CD8-positive, alpha-beta memory T cell (primary cell): ENCODE measurements at places on chromosomes 2 and 18. TPM values are rescaled to one million over a fixed set of nuclear protein-coding genes. Genes with fewer than 3 reads are reported as not detected.

PJVK gene
- 1.5 TPM for total RNA-seq

ZNF397 gene
- total RNA-seq = 20.9 TPM

PIEZO2 gene
- total RNA-seq = not detected

C2orf92 gene
- total RNA-seq = 4.6 TPM

KHK gene
- 14.5 TPM for total RNA-seq

ACTG2 gene
- total RNA-seq = not detected

PLEK gene
- 23.0 TPM for total RNA-seq

SMYD1 gene
- total RNA-seq = not detected

MALL gene
- 0.50 TPM for total RNA-seq

MDH1B gene
- 1.2 TPM for total RNA-seq

SLC19A3 gene
- not detected for total RNA-seq

ANKRD29 gene
- not detected for total RNA-seq

ANKRD39 gene
- 30.9 TPM for total RNA-seq

TLX2 gene
- 0.37 TPM for total RNA-seq

CAVIN2 gene
- not detected for total RNA-seq

GRCh38 chr2:167925758-167926157, 321.6 kb downstream of the STK39 start:
- H3K4me3 ChIP-seq = no peak overlapping the region
- no peaks in the 10 kb centered on the region for H3K27me3 ChIP-seq

- no peak overlapping the region for H3K27ac ChIP-seq
- H3K4me1 ChIP-seq = no peaks in the 10 kb centered on the region
- H3K27me3 ChIP-seq = no peaks in the 10 kb centered on the region
- H3K4me3 ChIP-seq = no peak overlapping the region
- H3K36me3 ChIP-seq = no peaks in the 10 kb centered on the region
These were observed 20.9 kb downstream of the ANXA4 start for GRCh38 chr2:69762513-69763494.

DNA sequence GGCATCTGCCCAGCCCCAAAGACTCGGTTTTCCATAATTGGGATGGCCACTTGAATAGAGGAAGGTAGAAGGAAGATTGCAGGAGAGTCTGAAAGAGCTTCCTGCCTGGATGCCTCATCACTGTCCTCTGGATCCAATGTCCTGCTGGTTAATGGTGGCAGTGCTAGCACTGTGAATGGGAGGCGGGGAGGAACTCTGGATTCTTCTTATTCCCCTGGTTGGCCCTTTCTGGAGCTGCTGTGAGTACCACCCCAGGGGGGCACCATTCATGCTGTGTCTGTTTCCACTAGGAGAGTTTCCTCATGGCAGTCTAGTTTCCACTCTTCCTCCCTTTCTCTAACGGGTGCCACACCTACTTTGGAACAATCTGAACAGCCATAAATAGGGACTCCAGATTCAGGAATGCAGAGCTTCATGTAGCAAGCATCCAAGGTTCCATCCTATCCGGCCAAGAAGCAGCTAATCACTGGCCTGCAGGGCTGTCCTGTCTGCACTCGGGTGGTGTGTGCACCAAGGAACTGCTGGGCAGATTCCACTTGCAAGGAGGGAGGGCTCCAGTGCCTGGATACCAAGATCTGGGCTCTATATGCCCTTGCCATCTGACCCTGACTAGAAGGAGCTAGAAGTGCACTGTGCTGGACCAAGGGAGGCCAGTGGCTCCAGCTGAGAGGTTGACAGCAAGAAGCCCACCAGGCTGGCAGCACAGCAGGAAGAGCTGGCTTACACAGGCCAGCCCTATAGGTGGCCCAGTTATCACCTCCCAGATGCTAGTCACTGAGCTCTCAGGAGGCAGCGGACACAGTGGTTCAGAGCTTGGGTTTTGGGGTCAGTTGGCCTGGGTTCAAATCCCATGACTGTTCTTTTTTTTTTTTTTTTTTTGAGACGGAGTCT, 4.6 kb upstream of the ATOH8 start:
- H3K4me1 ChIP-seq = no peaks in the 10 kb centered on the region
- H3K36me3 ChIP-seq = no peaks in the 10 kb centered on the region
- peaks cover 33% of the 10 kb centered on the region for H3K27me3 ChIP-seq
- no peak for DNase-seq

GRCh38 chr2:52390651-52391050, 1358.7 kb upstream of the NRXN1 start:
- H3K36me3 ChIP-seq = no peaks in the 10 kb centered on the region
- H3K4me3 ChIP-seq = no peak overlapping the region
- H3K27me3 ChIP-seq = no peaks in the 10 kb centered on the region
- H3K4me1 ChIP-seq = no peaks in the 10 kb centered on the region

- peaks cover 7% of the 10 kb centered on the region for H3K27me3 ChIP-seq
- no peak overlapping the region for H3K27ac ChIP-seq
- H3K36me3 ChIP-seq = no peaks in the 10 kb centered on the region
These were observed 4.9 kb downstream of the UCN start for GRCh38 chr2:27303093-27304025.

DNA sequence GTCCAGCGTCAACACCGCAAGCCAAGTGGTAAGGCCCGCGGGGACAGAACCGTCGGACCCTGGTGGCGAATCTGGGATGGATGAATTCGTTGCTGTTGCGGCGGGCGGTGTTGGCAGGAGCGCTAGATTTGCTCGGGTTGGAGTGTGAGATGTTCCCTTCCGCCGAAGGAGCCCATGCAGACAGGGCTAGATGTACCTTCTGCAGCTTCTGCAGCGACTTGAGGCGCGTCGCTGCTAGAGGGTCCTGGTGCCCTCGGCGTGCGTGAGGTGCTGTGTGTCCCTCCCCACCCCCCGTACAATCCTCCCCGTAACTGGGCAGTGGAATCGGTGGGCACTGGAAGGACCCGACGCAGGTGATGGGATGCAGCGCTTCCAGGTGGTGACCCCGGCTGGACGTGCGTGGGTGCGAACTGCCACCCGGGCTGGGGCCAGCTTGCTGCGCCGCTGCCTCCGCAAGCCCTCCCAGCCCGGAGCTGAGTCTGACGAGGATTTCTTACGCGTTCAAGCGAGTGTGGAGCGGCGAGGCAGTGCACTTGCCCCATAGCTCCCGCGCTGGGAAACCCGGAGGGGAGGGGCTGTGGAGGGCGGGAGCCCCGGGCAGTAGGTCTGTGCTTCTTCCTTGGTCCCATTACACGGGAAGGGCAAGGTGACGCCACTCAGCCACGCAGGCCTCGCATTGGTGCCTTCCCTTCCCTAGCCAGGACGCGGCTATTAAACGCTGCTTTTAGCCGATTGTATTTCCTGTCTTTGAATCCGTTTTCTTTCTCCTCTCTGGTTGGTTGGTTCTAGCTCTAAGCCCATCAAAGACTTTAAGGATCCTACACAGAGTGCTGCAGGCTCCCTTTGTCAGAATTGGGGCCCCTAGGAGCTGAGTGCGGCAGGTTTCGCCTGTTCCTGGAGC, 34.2 kb downstream of the CHRNA1 start:
- DNase-seq = peak; percentile 44
- H3K4me3 ChIP-seq = peak overlapping the region; percentile 68
- no peak overlapping the region for H3K27ac ChIP-seq
- H3K36me3 ChIP-seq = no peaks in the 10 kb centered on the region
- peaks cover 5% of the 10 kb centered on the region for H3K27me3 ChIP-seq

GRCh38 chr18:28074076-28074475, 102.9 kb downstream of the CDH2 start:
- no peaks in the 10 kb centered on the region for H3K4me1 ChIP-seq
- H3K4me3 ChIP-seq = no peak overlapping the region
- H3K36me3 ChIP-seq = no peaks in the 10 kb centered on the region
- DNase-seq = no peak
- H3K27ac ChIP-seq = no peak overlapping the region

DNA sequence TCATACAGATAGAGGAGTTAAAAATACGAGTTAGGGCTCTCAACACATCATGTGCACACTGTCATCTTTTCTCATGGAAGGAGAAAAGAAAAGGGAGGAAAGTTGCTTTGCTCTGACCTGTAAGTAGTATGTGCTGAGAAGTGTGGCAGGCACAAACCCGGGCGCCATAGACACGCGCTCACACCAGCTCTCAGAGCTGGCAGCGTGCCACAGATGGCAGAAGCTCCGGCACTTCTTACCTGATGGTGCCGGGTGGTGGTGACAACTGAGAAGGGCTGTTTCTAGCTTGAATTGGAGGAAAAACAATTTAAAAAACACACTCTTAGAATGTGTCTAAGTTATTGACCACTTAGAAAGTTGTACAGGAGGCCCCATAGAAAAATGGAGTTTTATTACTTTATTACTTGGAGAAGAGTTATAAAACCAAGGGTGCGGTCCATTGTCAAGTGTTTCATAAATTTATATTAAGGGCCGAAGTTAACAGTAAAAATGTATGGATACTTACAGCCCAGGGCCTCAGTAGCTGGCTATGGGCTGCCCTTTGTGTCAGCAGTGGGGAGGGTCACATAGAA, 92.2 kb downstream of the DPP4 start:
- DNase-seq = no peak
- no peak overlapping the region for H3K27ac ChIP-seq
- H3K4me1 ChIP-seq = peaks cover 6% of the 10 kb centered on the region
- no peak overlapping the region for H3K4me3 ChIP-seq
- H3K27me3 ChIP-seq = no peaks in the 10 kb centered on the region
- no peaks in the 10 kb centered on the region for H3K36me3 ChIP-seq

GRCh38 chr2:189702071-189702470, 27.6 kb downstream of the ANKAR start:
- no peak for DNase-seq
- no peaks in the 10 kb centered on the region for H3K27me3 ChIP-seq
- H3K4me1 ChIP-seq = no peaks in the 10 kb centered on the region
- no peak overlapping the region for H3K4me3 ChIP-seq

DNA sequence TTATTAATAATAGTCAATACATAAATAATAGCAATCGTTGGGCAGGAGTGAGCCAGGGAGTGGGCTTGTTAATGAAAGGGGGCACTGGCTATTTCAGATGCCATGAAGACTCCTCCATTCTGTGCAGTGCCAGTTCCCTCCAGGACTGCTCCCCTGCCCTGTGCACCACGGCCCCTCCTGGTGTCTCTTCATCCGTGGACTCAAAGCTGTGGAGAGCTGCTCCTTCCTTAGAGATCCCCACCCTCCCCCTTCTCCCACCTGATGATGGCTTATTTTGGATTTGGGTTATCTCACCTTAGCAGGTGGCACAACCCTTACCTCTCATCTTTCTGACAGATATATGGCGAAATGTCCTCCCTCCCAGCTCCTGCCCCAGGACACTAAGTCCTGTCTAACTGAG, 3.1 kb upstream of the CELF4 start:
- DNase-seq = no peak
- no peaks in the 10 kb centered on the region for H3K4me1 ChIP-seq
- no peak overlapping the region for H3K4me3 ChIP-seq
- H3K27ac ChIP-seq = no peak overlapping the region
- peaks cover 15% of the 10 kb centered on the region for H3K27me3 ChIP-seq

- peaks cover 12% of the 10 kb centered on the region for H3K4me1 ChIP-seq
- peak overlapping the region; percentile 72 for H3K27ac ChIP-seq
- H3K27me3 ChIP-seq = no peaks in the 10 kb centered on the region
- peak; percentile 68 for DNase-seq
These were observed 625 bp upstream of the NBAS start for GRCh38 chr2:15561574-15562344.

- H3K27ac ChIP-seq = no peak overlapping the region
- DNase-seq = no peak
- peaks cover 7% of the 10 kb centered on the region for H3K36me3 ChIP-seq
- H3K27me3 ChIP-seq = no peaks in the 10 kb centered on the region
- H3K4me1 ChIP-seq = no peaks in the 10 kb centered on the region
- H3K4me3 ChIP-seq = no peak overlapping the region
These were observed 68.7 kb downstream of the RHBDD1 start for GRCh38 chr2:226904592-226904991.

DNA sequence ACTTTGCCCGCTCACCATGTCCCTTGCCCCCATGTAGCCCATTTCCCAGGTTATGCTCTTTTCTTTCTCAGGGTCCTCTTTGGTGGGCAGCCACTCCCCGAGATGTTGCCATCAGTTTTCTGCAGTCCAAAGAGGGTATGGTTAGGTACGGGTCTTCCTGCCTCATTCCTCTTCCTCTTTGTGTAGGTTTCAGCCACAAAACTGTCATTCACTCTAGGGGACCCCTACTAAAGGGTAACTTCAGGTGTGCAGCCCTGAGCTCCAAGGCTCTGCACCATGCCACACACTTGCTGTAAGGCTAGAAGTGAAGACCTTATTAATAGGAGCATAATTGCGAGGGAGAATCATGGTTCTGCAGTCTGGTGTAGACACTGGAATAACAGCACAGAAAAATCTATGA, 99.8 kb upstream of the ZNF397 start:
- no peaks in the 10 kb centered on the region for H3K4me1 ChIP-seq
- DNase-seq = no peak
- no peaks in the 10 kb centered on the region for H3K36me3 ChIP-seq

GRCh38 chr2:100017633-100018032, 124.8 kb downstream of the AFF3 start:
- no peaks in the 10 kb centered on the region for H3K4me1 ChIP-seq
- no peak overlapping the region for H3K4me3 ChIP-seq
- no peak for DNase-seq
- H3K27me3 ChIP-seq = no peaks in the 10 kb centered on the region
- no peaks in the 10 kb centered on the region for H3K36me3 ChIP-seq
- H3K27ac ChIP-seq = no peak overlapping the region

GRCh38 chr2:176814740-176815367, 397.7 kb upstream of the HNRNPA3 start:
- H3K4me1 ChIP-seq = peaks cover 4% of the 10 kb centered on the region
- H3K27me3 ChIP-seq = no peaks in the 10 kb centered on the region
- no peak for DNase-seq
- no peak overlapping the region for H3K4me3 ChIP-seq
- no peak overlapping the region for H3K27ac ChIP-seq
- H3K36me3 ChIP-seq = no peaks in the 10 kb centered on the region

- no peak for DNase-seq
- no peaks in the 10 kb centered on the region for H3K36me3 ChIP-seq
- H3K4me1 ChIP-seq = no peaks in the 10 kb centered on the region
- no peak overlapping the region for H3K27ac ChIP-seq
These were observed 49.6 kb downstream of the MYO3B start for GRCh38 chr2:170227507-170227947.
